ENCODE measurements at places on chromosomes 4 and X. TPM values are rescaled to one million over a fixed set of nuclear protein-coding genes. Genes with fewer than 3 reads are reported as not detected.

GRCh38 chr4:106312377-106312776, 3.6 kb downstream of the TBCK start:
- DNase-seq, result no peak

DNA sequence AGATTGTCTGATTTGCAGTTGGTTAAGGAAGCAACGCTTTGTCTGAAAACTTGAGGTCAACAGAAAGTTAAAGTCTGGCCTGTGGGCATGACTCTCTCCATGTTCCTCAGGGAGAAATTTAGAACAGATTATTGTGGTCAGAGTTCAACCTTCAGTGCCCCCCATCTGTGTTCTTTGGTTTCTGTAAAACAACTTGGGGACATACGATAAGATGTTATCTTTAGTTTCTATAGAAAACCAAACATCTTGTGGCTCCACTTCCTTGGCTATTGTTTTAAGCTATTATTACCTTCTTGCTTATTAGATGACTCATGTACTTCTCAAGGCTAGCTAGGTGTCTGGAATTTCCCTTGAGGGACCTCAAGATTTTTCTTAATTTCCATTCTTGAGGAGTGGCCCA, 507.7 kb downstream of the PDHA2 start:
- DNase-seq, result peak; percentile 91

- DNase-seq, result no peak
Measured at GRCh38 chr4:152258391-152258790, 277.5 kb downstream of the FBXW7 start.

DNA sequence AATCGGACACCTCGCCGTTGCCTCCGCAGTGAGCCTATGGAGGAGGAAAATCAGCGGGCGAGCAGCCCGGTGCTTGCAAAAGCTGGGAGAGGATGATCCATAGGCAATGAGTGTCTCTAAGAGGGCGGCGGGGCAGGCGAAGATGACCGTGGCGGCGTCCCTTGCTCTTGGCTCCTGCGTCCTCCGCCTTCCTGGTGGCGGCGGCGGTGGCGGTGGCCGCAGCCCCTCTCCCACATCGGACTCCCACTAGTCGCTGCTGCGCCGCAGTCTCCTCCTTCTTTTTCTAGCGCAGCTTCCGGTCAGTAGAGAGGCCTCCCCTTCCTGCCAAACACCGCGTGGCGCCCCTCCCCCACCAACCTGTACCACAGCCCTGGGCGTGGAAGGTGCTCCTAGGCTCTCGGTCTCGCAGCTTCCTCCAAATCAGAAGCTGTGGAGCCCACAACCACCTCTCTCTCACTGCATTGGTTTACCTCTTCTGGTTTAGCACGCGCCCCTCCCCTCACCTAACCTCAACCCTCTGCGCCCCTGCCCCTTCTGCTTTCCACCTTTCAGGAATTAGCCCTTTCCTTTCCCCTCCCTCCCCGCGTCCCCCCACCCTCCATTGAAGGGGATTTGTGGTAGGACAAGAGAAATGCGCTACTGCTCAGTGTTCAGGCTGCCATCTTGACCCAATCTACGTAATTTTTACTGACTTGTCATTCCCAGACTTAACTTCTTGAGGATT, at the start of gene SPIN3:
Gene SPIN3, minus strand, starts transcription at position 271 of the 724 bp plus-strand sequence. CDS start 594 bp downstream, outside the sequence.
- peak; percentile 71 for DNase-seq

Gene TKTL2
- not detected for total RNA-seq

Gene SPATA18
- 4.6 TPM for total RNA-seq

Gene AMTN
- not detected for total RNA-seq

Gene SRPX2
- 124 TPM for total RNA-seq

Gene SGCB
- total RNA-seq, result 54.0 TPM
